ENCODE measurements at places on chromosomes 7 and 10.

DNA sequence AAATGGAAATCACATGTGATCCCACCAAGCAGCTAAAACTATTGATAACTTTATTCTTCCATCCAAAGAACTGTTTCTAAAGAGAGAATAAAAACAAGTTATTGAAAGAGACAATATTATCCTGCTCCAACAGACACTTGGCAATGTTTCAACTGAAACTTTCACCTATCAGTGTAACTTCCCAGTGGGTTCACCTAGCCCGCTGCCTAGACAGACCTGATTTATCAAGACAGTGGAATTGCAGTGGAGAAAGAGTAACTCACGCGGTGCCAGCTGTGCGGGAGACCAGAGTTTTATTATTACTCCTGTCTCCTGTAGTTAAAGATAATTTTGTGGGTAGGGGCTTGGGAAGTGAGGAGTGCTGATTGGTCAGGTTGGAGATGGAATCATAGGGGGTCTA is 199.8 kb downstream of the AHR start:
- DNase-seq, result no peak

DNA sequence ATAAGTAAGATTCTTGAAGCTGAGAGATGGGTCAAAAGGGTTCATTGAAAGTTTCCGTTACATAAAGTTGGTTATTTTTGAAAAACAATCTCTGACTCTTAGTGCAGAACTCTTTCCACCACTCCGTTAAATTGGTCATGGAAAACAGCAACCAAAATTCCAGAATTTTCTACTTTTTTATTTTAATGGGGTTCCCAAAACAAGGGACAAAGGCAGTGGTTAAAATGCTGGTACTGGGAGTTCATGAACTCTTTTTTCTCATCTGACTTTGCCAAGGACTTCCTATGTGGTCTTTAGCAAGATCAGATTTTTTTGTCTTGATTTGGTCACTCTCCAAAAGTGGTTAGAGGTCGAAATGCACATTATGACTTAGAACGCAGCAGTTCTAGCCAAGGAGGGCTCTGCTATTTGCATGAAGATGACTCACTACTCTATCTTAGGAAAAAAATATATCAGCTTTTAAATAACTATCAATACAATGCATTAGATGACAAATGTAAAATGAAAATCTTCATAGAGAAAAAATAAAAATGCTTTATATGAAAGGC is 145.7 kb downstream of the REEP3 start:
- no peak for DNase-seq

- DNase-seq, result no peak
Measured at GRCh38 chr10:36766415-36766810, 359.0 kb upstream of the ANKRD30A start.

- no peak for DNase-seq
Measured at GRCh38 chr7:27516421-27516820, 146.3 kb downstream of the HIBADH start.

GRCh38 chr7:11970132-11970531 is 138.1 kb upstream of the THSD7A start:
- no peak for DNase-seq

- no peak for DNase-seq
Measured at GRCh38 chr7:102191556-102192379, 94.9 kb upstream of the SH2B2 start.

GRCh38 chr10:85105614-85106255 is 777.3 kb downstream of the CCSER2 start:
- DNase-seq, result no peak

DNA sequence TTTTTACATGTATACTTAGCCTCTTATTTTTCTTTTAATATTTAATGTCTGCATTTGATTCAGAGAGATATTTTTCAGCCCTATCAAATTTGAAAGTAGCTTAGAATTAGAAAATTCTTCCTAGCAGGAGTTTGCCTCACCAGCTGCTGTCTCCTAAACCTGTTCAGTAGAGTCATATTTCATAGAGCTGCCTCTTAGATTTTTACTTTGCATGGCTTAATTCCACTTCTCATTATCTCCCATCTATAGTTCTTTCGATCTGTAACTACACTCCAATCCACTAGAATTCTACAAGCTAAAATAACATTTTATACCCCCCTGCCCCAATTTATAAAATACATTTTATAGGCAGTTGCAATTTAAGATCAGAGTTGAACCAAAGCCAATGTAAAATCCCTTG is 227.0 kb downstream of the ANK3 start:
- no peak for DNase-seq

DNA sequence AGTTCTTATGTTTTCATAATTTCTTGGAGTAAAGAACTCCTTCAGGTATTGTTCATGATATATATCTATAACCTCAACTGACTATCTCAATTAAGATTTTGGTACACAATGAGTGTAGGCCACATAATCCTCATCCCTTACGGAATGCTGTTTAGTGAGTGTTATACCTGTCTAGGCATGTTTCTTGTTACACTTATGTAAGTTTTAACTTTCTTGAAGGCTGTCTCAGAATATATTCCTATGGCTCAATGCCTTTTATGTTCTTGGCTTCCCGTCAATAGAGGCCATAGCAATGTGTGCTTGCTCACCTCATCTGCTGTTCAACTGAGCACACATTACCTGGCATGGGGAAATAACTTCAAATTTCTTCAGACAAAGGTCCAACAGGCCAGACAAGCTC is 185.1 kb downstream of the CTTNBP2 start:
- DNase-seq, result no peak

DNA sequence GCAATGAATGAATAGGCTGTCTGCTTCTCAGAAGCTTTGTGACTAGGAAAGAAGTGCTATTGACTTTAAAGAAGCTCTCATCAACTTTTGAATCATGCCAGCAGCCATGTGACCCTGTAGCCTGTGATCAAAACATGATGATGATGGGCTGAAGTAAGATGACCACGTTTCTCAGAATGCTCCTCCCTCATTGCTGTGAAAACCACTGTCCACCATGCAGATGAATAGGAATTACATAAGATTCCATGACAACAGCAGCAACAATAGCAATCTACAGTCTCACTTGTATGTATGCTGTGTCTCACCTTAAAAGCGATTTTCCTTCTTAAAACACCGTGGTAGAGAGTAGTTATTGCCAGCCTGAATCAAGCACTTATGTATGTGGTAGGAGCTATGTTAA is 228.4 kb downstream of the TRIL start:
- DNase-seq, result no peak

GRCh38 chr10:90197766-90198165 is 496.4 kb downstream of the KIF20B start:
- no peak for DNase-seq

DNA sequence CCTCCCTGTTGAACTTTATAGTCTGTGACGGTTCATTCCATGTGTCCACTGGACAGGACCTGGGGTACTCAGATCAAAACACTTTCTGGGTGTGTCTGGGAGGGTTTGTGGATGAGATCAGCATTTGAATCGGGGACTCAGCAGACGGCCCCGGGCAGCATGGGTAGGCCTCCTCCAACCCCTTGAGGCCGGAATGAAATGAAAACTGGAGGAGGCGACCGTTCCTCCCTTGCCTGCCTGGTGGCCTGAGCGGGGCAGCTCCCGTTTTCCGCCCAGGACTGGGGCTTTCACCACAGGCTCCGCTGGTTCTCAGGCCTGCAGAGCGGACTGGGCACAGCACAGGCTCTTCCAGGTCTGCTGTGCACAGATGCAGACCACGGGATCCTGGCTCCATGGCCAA is 247.7 kb downstream of the MAD1L1 start:
- no peak for DNase-seq

- no peak for DNase-seq
Measured at GRCh38 chr7:40009301-40009700, 59.2 kb downstream of the CDK13 start.

DNA sequence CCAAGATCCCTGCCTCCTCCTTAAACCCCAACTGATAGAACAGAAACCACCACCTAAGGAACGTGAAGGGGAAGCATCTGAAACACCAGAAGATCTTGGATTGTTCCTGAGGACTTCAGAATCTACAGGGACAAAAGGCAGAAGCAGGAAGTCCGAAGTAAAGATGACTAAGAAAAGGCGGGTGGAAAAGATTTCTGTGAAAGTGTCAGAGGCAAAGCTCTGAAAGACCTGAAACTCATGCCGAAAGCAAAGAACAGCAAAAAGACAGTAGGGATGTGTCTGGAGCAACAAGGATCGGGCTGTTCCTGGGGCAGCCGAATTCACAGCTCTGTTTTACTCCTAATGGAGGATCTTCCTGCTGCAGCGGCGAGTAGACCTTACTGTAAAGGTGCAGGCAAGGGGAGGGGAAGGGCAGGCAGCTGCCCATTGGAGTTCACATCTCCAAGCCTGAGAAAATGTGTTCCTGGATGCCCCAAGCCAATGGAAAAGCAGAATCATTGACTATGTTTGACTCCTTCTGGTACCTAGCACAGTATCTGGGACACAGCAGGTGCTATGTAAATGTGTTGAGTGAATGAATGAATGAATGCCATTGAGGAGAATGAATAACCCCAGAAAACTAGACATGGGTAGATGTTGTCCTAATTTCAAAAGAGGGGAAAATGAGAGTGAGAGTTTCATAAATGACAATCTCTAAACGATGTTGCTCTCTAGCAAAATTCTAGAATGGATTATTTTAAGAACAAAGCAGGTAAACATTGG is 40.4 kb downstream of the PDIA4 start:
- no peak for DNase-seq

- DNase-seq, result no peak
Measured at GRCh38 chr10:95287281-95287680, 3.5 kb downstream of the PDLIM1 start.

DNA sequence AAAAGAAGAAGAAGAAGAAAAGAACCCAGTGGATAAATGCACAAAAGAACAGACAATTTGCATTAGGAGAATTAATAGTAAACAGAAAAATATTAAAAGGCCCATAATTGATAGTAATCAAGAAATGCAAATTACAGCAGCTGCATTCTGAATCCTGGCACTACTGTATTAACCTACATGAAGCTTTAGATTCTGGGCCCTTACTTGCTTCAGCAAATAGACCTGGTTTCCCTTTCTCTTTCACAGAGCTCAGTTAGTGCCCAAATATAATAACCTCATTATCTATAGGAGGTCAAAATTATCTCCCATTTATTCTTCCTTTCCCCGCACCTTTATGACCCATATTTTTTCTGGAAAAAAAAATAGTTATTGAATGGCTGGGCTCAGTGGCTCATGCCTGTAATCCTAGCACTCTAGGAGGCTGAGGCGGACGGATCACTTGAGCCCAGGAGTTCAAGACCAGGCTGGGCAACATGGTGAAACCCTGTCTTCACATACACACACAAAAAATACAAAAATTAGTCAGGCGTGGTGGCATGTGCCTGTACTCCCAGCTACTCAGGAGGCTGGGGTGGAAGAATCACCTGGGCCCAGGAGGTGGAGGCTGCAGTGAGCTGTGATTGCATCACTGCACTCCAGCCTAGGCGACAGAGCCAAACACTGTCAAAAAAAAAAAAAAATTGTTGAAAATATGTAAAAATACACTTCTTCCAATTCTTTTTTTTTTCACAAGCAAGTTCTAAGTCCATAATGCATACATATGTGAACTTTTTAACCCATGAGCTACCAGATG is 36.0 kb upstream of the PIK3AP1 start:
- no peak for DNase-seq

- DNase-seq, result no peak
Measured at GRCh38 chr10:104262055-104262454, 6.9 kb upstream of the GSTO2 start.

DNA sequence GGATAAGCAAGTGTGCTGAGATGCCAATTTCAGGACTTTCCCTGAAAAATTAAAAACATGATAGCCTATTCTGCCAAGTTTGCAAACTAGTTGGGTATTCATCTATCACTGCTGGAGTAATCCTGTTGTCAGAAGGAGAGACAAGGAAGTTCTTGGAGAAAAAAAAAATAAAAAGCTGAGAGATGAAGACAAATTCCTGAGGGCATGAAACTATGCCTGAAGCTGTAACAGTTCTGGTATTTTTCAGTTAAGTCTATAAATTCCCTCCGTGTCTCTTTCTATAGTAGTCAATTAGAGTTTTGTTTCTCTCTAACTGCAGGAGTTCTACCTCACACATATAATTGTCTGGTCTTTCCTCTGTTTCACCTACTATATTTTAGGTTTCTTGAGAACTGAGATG is 95.7 kb downstream of the DGKB start:
- DNase-seq, result no peak

- no peak for DNase-seq
Measured at GRCh38 chr7:2553831-2554581, 1.3 kb downstream of the BRAT1 start.

DNA sequence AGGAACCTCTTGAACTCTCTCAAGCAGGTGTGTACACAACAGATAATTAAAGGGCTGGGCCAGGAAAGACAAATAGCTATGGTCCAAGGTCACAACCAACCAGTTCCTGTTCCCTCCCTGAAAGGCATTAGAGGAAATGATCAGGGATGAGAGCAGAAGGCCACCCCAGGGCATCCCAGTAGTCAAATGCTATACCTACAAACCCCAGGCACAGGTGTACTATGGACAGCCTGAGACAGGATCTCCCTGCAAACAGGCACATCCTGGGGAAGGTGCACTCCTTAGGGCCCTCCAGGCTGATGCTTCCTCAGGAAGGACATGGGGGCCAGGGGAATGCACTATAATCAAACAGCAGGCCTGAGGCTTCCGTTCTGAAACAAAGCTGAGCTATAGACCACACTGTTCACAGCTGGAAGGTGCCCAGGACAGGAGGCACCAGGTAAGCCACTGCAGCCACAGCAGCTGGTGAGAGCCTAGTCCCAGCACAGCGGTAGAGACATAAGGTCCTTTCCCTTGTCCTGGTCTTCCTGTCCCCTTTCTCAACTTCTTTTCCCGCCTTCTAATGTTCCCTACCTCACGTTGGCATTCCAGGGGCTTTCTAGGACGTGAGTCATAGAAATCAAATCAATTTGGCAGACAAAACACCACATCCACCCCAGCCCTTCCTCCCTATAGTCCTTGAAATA is 13.3 kb downstream of the PARP12 start:
- no peak for DNase-seq

DNA sequence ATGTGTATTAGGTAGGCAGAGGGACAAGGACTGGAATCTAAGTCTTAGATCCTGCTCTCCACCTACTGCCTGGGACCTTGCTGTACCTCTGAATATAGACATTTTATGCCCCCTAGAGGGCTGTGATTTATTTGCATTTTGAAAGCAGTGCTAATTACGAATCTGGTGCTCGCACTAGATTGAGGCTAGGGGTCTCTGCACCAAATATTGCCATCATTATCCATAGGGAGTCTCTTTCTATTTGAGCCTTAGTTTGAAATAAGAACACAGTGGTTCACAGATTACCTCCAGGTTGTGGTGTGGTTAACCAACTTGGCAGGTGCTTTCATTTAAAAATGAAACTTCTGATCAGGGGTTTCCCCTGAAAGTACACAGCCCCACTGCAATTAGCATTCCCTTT is 41.8 kb downstream of the CNNM1 start:
- no peak for DNase-seq

All from stimulated activated CD4-positive, alpha-beta T cell treated with anti-CD3 and anti-CD28 coated beads, Interleukin-4, amount 100 ng/mL, for 48 hours (primary cell).